Activated B cell treated with CpG ODN at 0.5 μM for 24 hours (primary cell): ENCODE measurements at places on chromosomes 1 and 21.
A peak's percentile ranks its signal among the peaks of the same experiment; 100 is the strongest.

- DNase-seq = no peak
Measured at GRCh38 chr1:211827051-211827450, 3.5 kb downstream of the LPGAT1 start.

- DNase-seq = no peak
Measured at GRCh38 chr1:206739411-206740076, 31.0 kb upstream of the IL19 start.

GRCh38 chr1:31390071-31390470 is 17.2 kb upstream of the FABP3 start:
- no peak for DNase-seq

- DNase-seq = no peak
Measured at GRCh38 chr1:221683681-221684080, 58.2 kb downstream of the DUSP10 start.

GRCh38 chr1:22709891-22710700 is 543 bp upstream of the EPHB2 start:
- DNase-seq = no peak

GRCh38 chr1:197182716-197183115 is 36.2 kb upstream of the ASPM start:
- no peak for DNase-seq

DNA sequence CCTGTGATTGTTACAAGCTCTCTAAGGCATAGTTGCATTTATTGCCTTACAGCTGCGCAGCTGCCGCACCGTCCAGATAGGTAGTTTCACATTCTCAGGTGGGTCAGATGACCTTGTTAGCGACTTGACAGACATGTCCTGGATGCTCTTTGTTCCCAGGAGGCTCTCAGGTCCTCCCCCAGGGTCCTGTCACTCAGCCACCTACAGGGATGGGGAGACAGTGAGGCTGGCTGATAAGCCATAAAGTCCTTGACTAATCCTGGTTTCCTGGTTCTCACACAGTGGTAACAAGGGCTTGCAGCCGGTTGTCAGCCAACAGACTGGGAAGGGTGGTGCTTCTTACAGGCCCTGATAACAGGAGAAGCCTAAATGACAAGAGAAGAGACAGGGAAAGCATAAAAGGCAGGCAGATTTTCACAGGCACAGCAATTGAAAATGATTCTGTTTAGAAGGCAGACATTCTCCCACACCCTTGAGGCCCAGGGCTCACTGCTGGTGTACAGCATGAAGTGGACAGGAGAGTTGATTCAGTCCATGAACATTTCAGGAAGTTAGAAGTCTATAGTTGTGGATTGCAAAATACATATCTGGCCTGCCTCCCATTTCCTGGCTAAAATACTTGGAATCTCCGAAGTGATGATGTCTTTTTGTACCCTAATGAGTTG is 2.9 kb downstream of the ARF1 start:
- DNase-seq = no peak

DNA sequence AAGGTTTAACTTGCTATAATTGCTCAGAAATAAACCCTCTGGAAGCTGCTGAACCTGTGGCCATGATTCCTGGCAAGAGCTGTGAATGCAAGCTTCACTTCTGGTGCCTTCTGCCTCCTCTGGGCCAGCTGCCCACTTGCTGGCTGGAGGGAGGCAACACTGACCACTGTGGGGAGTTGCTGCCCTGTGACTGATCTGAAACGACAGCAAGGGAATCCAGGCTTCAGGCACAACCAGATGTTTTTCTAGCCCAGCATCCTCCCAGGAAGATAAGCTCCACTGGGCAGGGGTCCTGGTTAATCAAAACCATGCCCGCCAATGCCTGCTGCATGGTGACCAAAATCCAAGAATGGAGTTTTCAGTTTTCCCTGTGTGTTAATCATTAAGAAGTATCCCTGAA is 180.0 kb upstream of the HMGB4 start:
- DNase-seq = no peak

GRCh38 chr1:21318714-21319159 is 28.5 kb upstream of the ECE1 start:
- no peak for DNase-seq

- DNase-seq = no peak
Measured at GRCh38 chr1:44411861-44412260, 6.8 kb downstream of the RNF220 start.

DNA sequence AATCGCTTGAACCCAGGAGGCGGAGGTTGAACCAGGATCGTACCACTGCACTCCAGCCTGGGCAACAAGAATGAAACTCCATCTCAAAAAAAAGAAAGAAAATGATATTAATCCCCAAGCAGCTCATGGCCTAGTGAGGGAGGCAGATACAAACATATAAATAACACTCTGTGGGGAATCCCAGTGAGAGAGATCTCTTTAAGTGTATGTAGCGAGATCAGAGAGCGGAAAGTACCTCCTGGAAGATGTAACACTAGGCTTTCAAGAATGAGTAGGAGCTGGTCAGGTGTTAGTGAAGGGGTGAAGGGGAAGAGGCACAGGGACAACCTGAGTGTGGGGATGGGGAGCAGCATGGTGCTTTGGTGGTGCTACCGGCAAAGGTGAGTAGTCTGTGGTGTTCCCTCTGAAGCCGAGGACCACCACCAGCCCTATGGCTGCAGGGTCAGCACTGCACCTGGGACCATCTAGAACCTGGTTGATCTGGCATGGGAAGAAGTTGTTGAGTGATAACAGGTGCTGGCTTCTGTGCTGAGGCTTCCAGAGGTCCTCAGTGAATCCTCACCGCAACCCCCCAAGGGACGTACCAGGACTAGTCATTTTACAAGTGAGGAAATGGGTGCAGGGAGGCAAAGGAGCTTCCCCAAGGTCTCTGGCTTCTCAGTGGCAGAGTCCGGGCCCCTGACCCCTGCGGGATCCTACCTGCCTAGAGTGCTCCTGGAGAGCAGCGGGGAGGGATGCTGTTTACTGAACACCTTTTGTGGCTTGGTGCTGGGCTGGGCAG is 367.6 kb upstream of the VAMP3 start:
- DNase-seq = no peak

GRCh38 chr1:57248830-57249229 is 175.0 kb downstream of the DAB1 start:
- no peak for DNase-seq

DNA sequence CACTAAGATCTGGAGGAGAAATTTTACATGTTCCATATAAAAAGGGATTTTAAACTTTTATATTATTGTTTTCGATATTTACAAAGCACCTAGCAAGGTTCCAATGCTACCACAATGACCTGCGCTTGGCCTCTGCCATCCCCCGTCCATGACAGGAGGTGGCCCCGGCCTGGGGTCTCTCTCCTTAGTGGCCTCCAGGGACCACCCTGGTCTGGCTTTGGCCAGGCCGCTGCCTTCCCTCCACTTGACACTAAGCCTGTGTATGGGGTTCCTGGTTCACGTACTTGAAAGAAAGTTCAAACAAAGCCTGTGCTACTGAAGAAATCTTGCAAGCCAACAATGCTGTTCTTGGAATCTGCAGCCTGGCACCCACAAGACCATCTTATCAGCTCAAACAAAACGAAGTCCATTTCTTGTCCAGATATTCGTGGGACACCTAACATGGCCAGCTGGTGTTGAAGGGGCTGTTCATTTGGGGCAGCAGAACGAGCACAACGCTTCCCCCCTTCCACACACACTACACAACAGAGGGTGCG is 12.8 kb downstream of the PRDM15 start:
- DNase-seq = no peak

- DNase-seq = no peak
Measured at GRCh38 chr1:53783056-53783455, 44.1 kb upstream of the GLIS1 start.

DNA sequence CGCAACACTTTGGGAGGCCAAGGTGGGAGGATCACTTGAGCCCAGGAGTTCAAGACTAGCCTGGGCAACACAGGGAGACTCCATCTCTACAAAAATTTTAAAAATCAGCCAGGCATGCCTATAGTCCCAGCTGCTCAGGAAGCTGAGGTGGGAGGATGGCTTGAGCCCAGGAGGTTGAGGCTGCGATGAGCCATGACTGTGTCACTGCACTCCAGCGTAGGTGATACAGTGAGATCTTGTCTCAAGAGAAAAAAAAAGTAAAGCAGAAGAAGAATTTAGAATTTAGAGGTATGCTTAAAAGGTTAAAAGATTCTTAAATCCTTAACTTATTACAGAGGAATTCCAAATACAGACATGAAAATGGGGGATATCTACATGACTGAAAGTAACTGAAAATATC is 79.5 kb downstream of the SMYD3 start:
- DNase-seq = no peak

- peak; percentile 63 for DNase-seq
Measured at GRCh38 chr1:243849421-243850201, 432 bp downstream of the AKT3 start.

DNA sequence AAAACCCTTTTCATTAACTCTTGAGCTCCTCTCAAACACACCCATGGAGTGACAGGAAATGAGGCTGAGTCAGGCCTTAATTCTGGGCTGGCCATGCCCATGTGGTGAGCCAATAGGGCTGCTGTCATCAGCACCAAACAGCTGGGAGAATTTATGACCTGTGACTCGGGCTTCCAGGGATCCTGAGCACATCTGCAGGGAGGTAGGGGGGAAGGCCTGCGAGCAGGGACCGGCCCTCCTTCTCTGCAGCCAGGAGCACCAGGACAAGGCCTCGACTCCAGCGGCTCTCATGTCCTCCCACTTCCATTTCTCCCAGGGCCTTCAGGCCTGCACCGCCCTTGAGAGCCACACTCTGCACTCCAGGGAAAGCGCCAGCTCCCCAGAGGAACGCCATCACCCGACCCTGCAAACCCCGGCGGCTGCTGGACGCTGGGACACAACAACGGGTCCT is 14.6 kb downstream of the RIPK4 start:
- no peak for DNase-seq

DNA sequence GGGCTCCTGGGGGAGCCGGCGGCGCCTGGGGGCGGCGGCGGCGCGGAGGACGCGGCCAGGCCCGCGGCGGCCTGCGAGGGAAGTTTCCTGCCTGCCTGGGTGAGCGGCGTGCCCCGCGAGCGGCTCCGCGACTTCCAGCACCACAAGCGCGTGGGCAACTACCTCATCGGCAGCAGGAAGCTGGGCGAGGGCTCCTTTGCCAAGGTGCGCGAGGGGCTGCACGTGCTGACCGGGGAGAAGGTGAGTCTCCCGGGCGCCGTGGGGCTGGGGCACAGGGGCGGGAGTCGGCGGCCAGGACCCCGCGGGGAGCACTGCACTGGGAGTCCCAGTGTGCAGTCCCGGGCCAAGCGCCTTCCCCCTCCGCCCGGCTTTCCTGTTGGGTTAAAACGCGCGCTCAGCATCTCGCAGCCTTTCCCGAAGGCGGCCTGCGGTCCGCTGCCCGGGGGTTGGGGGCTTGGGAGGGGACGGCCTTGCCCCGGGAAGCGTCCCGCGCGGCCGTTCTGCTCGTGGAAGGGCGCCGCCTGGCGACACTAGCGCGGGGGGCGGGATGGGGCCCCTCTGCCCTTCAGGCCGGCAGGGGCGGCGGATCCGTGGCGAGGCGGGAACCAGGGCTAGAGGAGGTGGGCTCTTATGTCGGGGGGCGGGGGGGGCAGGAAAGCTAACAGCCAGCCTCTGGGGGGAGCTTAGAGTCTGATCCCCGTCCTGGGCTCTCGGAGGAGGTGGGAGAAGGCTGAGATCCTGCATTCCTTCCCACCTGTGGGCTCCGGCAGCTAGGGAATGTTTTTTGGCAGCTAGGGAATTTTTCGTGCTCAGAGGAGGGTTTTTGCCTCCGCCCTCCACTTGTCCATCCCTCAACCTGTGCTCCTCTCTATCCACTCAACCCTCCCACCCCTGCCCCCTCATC is 1.1 kb downstream of the HUNK start:
- DNase-seq = peak; percentile 53

DNA sequence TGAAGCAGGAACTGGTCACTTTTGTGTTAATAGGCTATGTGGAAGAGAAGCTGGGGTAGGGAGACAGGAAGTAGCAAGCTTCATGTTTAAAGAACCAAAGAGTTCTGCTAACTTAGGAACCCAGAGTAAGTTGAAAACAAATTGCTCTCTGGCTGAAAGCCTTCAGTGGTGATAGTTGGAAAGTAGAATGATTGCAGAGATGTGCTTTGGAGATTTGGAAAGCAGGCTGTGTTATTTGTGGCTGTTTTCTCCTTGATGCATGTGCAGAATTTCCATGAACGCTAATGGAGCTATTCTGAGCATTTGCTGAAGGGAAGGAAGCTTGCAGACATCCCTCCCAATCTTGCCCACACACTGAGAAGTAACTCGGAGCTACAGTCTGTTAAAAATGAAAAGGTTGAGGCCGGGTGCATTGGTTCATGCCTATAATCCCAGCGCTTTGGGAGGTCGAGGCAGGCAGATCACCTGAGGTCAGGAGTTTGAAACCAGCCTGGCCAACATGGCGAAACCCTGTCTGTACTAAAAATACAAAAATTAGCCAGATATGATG is 45.7 kb downstream of the TCEANC2 start:
- DNase-seq = no peak

DNA sequence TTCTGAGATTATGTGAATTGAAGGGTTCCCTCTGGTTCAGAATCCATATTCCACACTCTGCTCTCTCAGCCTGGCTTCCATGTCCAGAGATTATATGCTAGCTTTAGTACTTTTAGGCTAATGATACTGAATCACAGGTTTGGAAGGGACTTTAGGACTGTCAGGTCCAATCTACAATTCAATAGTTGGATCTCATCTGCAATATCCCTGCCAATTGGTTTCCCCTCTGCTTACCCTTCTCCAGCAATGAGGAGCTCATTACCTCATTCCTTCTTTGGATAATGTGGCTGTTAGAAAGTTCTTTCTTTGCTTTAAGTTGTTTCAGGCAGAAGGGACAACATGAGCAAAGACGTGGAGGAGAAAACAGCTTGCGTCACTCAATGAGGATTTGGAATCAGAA is 245.3 kb downstream of the PLPP3 start:
- DNase-seq = no peak

DNA sequence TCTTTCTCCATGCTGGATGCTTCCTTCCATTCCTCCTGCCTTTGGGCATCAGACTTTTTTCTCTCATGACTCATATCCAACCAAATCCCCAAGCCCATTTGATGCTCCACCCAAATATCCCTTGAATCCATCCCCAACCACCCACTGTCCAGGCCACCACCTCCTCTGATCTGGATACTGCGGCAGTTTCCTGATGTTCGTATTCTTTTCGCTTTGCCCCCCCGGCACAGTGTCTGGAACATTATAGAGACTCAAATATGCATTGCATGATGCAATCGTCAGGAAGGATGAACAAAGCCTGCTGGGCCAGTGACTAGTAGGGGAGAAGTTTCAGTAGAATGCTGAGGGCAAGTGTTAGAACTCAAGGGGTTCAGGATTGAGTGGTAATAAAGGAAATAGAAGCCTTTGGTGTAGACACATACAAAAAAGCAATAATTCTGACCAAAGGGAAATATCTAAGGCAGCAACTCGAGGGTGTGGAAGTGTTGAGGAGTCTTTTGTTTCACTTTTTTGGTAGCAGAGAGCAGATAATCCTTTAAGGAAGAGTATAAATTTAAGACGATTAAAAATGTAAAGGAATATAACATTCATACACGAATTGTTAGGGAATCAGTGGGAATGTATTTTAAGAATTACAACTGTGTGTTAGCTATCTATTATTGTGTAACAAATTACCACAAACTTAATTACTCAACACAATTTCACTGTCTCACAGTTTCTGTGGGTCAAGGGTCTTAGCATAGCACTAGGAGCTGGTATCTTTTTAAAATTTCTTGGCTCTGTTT is 7.5 kb downstream of the S100A11 start:
- no peak for DNase-seq
